ENCODE measurements at places on chromosomes 2 and 18. TPM values are rescaled to one million over a fixed set of nuclear protein-coding genes. Genes with fewer than 3 reads are reported as not detected.

The KHK gene
- 3.2 TPM for total RNA-seq

The MYO3B gene
- not detected for total RNA-seq

The DSG4 gene
- total RNA-seq = not detected

The MAP3K19 gene
- total RNA-seq = not detected

The CCDC74B gene
- total RNA-seq = 6.2 TPM

The EVX2 gene
- total RNA-seq = not detected

The YIPF4 gene
- total RNA-seq = 10.4 TPM

The KCNK3 gene
- not detected for total RNA-seq

The INHBB gene
- total RNA-seq = not detected

The KIF1A gene
- total RNA-seq = not detected

The ADD2 gene
- under 0.01 TPM for total RNA-seq

The FNDC4 gene
- 9.8 TPM for total RNA-seq

The MTCL1 gene
- total RNA-seq = 14.3 TPM

The C2orf80 gene
- not detected for total RNA-seq

The CCDC142 gene
- 10.6 TPM for total RNA-seq

The KANSL3 gene
- 20.2 TPM for total RNA-seq

The EVA1A gene
- 28.4 TPM for total RNA-seq

The SFT2D3 gene
- total RNA-seq = 3.7 TPM

The SIX3 gene
- not detected for total RNA-seq

The SEPTIN10 gene
- 51.0 TPM for total RNA-seq

The KCNIP3 gene
- 2.0 TPM for total RNA-seq

The ATL2 gene
- 39.0 TPM for total RNA-seq

The MFF gene
- total RNA-seq = 117 TPM

Measured in bronchus fibroblast of lung (primary cell).